ENCODE measurements at places on chromosomes 1 and 21. TPM values are rescaled to one million over a fixed set of nuclear protein-coding genes. Genes with fewer than 3 reads are reported as not detected.

Gene DHDDS
- total RNA-seq, result 60.4 TPM

Gene TNFAIP8L2
- 0.31 TPM for total RNA-seq

Gene KIAA1614
- 0.16 TPM for total RNA-seq

- H3K27ac ChIP-seq, result no peak overlapping the region
- no peak overlapping the region for H3K4me3 ChIP-seq
- H3K27me3 ChIP-seq, result peaks cover 36% of the 10 kb centered on the region
- H3K4me1 ChIP-seq, result peaks cover 2% of the 10 kb centered on the region
Observed at GRCh38 chr1:29783508-29784275, 547.4 kb downstream of the PTPRU start.

DNA sequence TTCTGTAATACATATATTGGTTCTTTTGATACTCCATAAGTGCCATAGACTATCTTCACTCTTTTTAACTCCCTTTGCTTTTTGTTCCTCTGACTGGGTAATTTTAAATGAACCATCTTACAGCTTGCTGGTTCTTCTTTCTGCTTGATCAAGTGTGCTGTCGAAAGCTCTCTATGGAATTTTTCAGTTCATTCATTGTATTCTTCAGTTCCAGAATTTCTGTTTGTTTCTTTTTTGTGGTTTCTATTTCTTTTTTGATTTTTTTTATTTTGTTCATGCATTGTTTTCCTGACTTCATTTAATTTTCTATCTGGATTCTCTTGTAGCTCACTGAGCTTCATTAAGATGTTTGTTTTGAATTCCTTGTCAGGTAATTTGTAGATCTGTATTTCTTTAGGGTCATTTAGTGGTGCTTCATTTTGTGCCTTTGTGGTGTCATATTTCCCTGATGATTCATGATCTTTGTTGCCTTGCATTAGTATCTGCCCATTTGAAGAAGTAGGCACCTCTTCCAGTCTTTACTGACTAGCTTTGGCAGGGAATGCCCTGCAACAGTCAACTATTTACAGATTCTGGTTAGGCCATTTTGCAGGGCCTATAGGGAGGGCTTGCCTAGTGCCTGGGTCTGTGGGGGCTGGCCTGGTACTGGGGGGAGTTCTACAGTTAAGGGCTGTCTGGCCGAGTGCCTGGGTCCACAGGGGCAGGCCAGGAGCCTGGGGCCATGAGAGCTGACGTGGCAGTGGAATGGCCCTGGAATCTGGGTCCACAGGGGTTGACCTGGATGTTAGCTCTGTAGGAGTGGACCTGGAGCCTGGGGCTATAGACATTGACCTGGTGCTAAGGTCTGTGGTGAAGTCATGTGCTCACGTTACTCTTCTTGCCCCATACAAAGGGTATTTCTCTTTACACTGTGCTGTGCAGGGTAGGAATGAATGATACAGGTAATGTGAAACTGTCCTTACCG is 89.7 kb downstream of the MAGI3 start:
- no peak for DNase-seq
- H3K27ac ChIP-seq, result no peak overlapping the region
- no peaks in the 10 kb centered on the region for H3K4me1 ChIP-seq
- H3K36me3 ChIP-seq, result no peaks in the 10 kb centered on the region
- no peak overlapping the region for H3K4me3 ChIP-seq

Gene OR2L5
- not detected for total RNA-seq

DNA sequence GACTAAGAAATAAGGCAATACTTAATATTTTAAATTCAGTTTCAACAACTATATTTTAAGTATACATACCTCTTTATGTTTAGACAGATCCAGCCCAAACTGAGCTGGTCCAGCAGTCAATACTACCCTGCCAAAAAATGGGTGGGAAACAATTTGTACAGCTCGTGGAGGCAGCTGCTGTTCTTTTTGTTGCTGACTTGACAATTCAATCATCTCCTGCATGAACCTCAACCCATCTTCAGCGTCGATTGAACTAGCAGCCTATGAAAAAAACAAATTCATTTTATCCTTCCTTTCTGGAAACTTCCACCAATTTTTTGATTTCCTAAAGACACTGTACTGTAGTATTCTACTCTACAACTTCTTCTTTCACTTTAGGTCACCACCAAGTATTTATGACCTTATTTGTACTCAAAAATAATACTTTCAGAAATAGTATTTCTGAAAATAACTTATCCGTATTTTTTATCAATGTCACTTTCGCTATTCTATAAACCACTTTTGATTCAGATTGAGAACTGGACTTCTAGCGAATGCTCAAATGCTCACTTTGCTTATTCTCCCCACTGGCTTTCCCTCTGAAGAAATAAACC is 46.5 kb downstream of the EDEM3 start:
- H3K27ac ChIP-seq, result no peak overlapping the region
- H3K4me3 ChIP-seq, result no peak overlapping the region
- no peaks in the 10 kb centered on the region for H3K4me1 ChIP-seq
- no peaks in the 10 kb centered on the region for H3K27me3 ChIP-seq
- H3K36me3 ChIP-seq, result peaks cover 86% of the 10 kb centered on the region
- no peak for DNase-seq

Gene UBE2U
- not detected for total RNA-seq

DNA sequence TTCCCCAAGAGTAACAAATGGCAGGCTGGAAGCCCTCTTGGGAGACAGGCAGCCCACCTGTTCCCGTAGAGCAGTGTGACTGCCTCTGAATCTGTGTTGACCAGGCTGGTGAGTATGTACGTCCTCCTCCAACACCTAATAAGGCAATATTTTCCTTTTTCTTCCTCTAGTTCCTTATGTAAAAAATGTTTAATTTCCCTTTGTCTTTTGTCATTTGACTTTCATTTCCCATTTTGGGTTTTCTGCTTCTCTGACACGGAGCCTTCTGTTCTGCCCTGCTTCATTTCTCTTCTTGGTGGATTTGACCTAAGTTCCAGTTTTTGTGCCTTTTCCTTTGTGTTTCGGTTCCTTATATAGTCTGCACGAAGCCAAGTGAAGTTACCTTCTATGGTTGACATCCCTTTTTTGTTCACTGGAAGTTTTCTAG is 65.8 kb upstream of the ATF3 start:
- H3K4me3 ChIP-seq, result no peak overlapping the region
- DNase-seq, result no peak
- no peaks in the 10 kb centered on the region for H3K4me1 ChIP-seq

Gene CD1B
- total RNA-seq, result not detected

- no peak overlapping the region for H3K27ac ChIP-seq
- peaks cover 93% of the 10 kb centered on the region for H3K36me3 ChIP-seq
- H3K4me1 ChIP-seq, result no peaks in the 10 kb centered on the region
- no peak for DNase-seq
- H3K4me3 ChIP-seq, result no peak overlapping the region
- no peaks in the 10 kb centered on the region for H3K27me3 ChIP-seq
Observed at GRCh38 chr1:40266786-40267535, 8.9 kb downstream of the ZMPSTE24 start.

- no peak overlapping the region for H3K4me3 ChIP-seq
- no peak overlapping the region for H3K27ac ChIP-seq
- H3K4me1 ChIP-seq, result no peaks in the 10 kb centered on the region
- no peak for DNase-seq
- H3K36me3 ChIP-seq, result no peaks in the 10 kb centered on the region
- no peaks in the 10 kb centered on the region for H3K27me3 ChIP-seq
Observed at GRCh38 chr1:240941701-240942370, 329.9 kb upstream of the GREM2 start.

GRCh38 chr1:229889031-229889517 is 178.0 kb upstream of the GALNT2 start:
- no peak for DNase-seq
- no peak overlapping the region for H3K27ac ChIP-seq
- no peaks in the 10 kb centered on the region for H3K4me1 ChIP-seq
- H3K27me3 ChIP-seq, result peaks cover 33% of the 10 kb centered on the region

- H3K36me3 ChIP-seq, result no peaks in the 10 kb centered on the region
- H3K4me1 ChIP-seq, result no peaks in the 10 kb centered on the region
- DNase-seq, result no peak
- H3K4me3 ChIP-seq, result no peak overlapping the region
- peaks cover 1% of the 10 kb centered on the region for H3K27me3 ChIP-seq
Observed at GRCh38 chr1:31482482-31483011, 69.5 kb downstream of the SERINC2 start.

Gene SPRR1A
- total RNA-seq, result not detected

GRCh38 chr1:185207170-185207569 is 50.2 kb downstream of the SWT1 start:
- H3K4me3 ChIP-seq, result no peak overlapping the region
- H3K4me1 ChIP-seq, result no peaks in the 10 kb centered on the region
- H3K36me3 ChIP-seq, result no peaks in the 10 kb centered on the region
- peak; percentile 28 for DNase-seq
- no peak overlapping the region for H3K27ac ChIP-seq

Gene GPR25
- not detected for total RNA-seq

Gene HENMT1
- total RNA-seq, result not detected

DNA sequence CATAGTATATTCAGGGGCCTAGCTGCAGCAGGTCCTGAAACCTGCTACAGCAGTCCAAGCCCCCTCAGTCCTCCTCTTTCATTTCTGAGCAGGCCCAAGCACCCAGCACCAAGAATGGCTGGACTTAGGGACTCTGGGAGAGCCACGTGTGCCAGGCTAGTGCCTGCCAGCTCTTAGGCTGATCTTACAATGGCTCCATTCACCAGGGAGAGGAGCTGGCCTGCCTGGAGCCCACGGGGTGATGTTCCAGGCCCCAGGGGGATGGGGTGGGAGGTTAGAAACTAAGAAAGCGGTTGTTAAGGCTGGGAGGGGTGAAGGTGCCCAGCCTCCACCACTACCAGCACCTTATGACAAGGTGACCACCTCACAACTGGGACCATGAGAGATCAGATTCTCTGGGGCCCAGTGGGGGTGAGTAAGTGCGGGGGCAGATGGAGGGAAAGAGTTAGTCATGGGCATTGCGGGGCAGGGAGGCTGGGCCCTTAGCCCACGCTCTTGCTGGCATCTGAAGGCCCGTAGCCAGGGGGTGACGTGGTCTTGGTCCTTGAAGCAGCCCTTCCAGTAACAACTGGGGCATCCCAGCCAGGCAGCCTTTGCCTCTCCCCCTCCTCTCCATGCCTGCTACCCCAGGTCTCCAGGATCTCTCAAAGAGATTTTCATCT is 30.3 kb upstream of the CLIC4 start:
- peak; percentile 7 for DNase-seq
- H3K36me3 ChIP-seq, result no peaks in the 10 kb centered on the region
- H3K4me3 ChIP-seq, result no peak overlapping the region
- H3K27me3 ChIP-seq, result no peaks in the 10 kb centered on the region
- no peak overlapping the region for H3K27ac ChIP-seq
- H3K4me1 ChIP-seq, result 0 out of 2 replicates have a peak, but pooled peaks cover 1% of the 10 kb centered on the region

GRCh38 chr21:38505654-38506523 is 7.6 kb upstream of the ERG start:
- no peak for DNase-seq
- H3K4me1 ChIP-seq, result no peaks in the 10 kb centered on the region
- no peak overlapping the region for H3K27ac ChIP-seq
- no peaks in the 10 kb centered on the region for H3K36me3 ChIP-seq
- H3K4me3 ChIP-seq, result no peak overlapping the region
- peaks cover 24% of the 10 kb centered on the region for H3K27me3 ChIP-seq
